Fibroblast of the aortic adventitia (primary cell): ENCODE measurements at places on chromosomes 1 and 21. TPM values are rescaled to one million over a fixed set of nuclear protein-coding genes. Genes with fewer than 3 reads are reported as not detected.

- no peak for DNase-seq
Observed at GRCh38 chr1:33299461-33300155, 21.3 kb downstream of the A3GALT2 start.

Gene AMY1A
- not detected in 2 replicates for total RNA-seq

DNA sequence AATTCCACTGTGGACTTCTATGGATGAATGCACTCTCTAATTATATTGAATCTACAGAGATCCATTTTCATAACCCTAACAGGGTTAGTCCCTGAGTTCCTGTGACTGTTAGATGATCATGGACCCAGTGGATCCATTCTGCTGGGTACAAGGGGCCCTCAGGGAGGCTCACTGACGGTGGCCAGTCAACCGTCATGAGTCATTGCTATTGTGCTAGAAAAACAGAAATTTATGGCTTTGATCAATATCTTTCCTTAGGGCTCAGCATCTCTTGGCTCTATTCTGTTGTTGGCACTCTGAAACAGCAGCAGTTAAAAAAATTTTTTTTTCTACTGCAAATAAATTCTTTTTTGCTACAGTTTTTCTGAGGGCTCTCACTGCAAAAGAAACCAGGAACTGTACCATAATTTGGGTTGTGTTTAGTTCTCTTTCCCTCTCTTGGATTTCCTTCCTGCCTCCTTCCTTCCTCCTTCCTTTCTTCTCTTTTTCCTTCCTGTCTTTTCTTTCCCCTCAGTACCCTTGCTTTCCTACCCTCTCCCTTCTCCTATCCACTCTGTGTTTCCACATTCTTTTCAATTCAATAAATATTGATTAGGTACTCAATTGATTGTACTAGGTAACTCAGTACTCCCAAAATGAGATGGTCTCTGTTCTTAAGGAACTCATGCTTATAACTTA lies 49.5 kb downstream of the UTP25 start:
- DNase-seq, result no peak

GRCh38 chr1:185158800-185159199 lies 1.8 kb downstream of the SWT1 start:
- no peak for DNase-seq

Gene PRKCZ
- 1.6 and 3.5 TPM in 2 replicates for total RNA-seq

Gene RIPK4
- total RNA-seq, result 0.45 TPM in 1 of 2 replicates, not detected in the other

DNA sequence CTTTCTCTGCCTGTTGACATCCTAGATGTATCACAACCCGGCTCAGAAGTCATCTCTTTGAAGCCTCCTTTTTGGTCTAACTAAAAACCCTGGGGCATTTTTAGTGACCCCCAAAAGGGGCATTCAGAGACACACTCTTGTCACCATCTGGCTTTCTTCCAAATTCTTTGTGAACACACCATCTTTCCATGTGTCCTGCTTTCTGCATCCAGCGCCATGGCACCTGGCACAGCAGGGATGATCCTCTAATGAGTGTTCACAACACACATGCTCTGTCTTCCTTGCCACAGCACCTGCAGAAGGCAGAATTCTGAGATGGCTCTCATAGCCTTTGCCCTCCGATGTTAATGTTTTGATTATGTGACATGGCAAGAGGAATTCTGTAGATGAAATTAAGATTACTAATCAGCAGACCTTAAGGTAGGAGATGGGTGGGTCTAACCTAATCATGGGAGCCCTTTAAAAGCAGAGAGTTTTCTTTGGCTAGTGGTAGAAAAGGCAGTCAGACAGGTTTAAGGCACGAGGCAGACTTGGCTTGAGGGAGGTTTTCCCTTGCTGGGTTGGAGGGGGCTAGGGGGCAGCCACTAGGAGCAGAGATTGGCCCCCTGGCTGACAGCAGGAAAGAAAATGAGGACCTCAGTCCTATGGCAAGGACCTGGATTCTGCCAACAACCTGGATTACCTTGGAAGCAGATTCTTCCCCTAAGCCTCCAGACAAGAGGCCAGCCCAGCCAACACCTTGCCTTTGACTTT lies 4.9 kb upstream of the TMEM61 start:
- DNase-seq, result no peak

- peak; percentile 69 for DNase-seq
Observed at GRCh38 chr1:37465593-37466517, 8.5 kb upstream of the ZC3H12A start.

Gene ICOSLG
- 0.09 TPM in 1 of 2 replicates, not detected in the other for total RNA-seq

DNA sequence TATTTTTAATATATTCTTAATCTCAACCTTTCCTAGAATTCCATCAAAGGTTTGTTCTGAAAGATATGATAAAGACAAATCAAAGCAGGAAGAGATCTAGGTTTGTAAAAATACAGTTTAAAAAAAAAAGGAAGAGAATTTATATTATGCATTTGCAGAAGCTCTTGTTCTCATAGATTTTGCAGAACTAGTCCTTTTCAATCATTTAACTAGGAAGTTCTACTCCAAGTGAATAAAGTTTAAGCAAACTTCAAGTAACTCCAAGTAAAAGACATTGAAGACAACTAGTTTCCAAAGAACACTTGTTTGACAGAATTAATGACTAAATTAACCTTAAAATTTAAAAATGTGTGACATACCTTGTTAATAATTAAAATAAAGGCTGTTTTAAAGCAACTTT lies 55.9 kb downstream of the HNRNPR start:
- DNase-seq, result no peak

DNA sequence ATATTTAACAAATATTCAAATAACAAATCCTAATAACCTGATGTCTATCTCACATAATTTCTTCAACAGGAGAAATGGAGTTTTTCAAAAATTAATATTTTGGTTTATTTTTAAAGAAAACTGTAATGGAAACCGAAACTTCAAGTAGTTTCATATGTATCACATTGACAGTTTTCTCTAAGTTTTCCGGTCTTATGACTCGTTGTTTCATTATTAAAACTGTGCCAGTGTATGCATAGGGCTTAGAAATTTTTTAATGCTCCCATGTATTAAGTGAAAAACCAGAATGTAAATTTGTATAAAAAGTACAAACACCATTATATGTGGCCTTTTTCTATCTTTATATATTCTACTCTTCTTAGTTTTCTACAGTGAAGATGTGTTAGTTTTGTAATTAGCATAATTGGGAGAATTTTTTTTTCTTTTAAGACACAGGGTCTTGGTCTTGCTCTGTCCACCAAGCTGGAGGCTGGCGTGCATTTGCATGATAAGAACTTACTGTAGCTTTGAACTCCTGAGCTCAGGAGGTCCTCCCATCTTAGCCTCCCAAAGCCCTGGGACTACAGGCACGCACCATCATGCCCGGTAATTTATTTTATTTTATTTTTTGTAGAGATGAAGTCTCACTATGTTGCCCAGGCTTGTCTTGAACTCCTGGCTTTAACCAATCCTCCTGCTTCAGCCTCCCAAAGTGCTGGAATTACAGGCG lies 43.9 kb upstream of the SAMSN1 start:
- DNase-seq, result no peak

DNA sequence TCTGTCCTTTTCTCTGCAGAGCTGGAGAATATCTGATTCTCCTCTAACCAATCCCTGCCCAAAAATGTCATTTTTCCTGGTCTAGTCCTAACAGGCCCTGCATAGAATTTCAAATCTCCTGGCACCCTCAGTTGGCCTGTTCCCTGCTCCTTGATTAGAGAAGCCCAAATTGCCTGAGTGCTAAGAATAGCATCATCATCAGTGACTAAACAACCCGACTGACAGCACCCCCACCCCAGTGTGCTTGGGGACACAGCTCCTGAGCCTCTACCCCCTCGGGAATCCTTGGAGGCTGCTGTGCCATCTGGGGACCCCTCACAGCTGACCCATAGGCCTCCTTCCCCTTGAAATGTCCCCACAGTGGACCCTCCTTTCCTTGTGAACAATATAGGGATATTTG lies 94.4 kb downstream of the DDX20 start:
- no peak for DNase-seq

- DNase-seq, result no peak
Observed at GRCh38 chr1:108611984-108612383, 48.9 kb downstream of the HENMT1 start.

Gene EDARADD
- total RNA-seq, result not detected in 2 replicates

Gene RHD
- not detected in 2 replicates for total RNA-seq

- peak; percentile 73 for DNase-seq
Observed at GRCh38 chr1:218459450-218459849, 114.3 kb downstream of the TGFB2 start.

DNA sequence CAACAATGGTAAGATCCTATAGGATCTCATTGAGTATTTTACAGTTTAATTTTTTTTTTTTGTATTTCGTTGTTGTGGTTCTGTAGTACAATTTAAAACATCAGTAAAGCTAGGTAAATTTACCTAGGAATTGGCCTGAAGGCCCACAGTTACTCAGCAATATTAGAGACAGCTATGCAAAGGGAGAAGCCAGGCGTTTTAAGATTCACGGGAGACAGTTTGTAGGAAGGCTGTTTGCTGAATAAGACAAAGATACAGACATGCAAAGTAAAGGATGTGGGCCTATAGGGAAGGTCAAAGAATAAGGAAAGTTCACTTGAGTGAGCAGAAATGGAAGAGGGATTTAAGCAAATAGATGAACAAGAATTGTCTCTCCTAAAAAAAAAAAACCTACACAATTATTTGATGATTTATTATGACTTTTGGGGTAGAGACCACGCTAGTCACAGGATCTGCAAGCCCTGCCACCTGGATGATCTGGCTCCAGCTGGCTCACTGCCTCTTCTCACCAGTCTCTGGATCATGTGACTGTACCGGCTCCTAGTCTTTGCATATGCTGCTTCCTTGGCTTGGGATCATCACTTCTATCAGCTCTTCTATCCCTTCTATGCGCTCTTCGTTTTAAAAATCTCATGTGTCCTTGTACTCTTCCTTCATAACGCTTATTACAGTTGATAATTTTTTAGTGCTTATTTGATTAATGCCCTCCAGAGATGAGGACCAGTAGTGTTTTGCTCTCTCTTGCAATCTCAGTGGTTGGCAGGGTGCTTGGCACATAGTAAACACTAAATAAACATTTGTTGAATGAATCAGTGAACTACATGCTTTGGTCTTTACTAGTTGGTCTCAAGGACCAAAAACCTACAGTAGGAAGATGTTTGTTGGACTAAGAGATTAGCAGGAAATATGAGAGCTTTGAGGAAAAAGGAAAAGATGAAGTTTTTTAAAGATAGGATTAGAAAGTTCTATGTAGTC lies 14.1 kb downstream of the DYRK1A start:
- no peak for DNase-seq

DNA sequence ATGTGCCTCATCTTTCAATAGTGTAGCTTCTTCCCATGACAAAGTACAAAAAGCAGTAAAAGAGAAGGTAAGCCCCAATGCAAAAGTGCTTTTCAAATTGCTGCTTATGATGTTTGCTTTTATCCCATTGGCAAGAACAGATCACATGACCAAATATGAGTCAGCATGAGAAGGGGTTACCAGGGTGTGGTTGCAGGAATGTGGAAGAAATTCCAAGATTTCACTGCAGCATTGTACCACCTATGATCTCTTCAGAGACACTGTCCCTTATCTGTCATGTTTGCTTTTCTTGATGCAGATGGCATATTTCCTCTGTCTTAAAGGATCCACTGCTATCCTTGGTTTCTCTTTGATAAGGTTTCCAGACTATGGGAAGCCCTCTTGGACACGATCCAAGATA lies 1006.9 kb upstream of the PRMT6 start:
- DNase-seq, result no peak

Gene MPL
- not detected in 2 replicates for total RNA-seq

- peak; percentile 90 for DNase-seq
Observed at GRCh38 chr1:50968158-50968820, 1.8 kb upstream of the CDKN2C start.

DNA sequence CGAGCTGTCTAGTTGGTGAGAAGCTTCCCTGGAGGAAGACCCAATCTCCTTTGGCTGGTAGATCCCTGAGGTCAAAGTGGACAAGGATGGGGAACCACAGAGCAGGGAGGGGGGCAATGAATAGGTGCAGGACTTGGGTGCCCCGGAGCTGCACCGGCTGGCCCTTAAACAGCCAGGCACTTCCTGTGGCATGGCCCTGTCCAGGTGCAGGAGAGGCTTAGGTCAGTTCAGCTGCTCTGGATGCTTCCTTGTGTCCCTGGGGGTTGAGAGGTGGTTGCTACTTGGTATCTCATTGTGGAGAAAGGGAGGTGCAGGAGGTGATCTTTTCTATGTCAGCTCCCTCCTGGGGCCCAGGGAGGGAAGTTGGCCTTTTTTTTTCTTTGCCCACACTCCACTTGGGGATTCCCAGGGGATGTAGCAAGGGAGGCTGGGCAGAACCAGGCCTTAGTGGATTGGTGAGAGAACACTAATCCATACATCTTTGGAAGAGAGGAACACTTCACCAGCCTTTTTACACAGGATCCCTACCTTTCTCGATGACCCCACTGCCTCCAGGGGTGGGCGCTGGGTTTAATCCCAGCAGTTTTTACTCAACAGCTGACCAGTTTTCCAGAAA lies 1.2 kb upstream of the ST3GAL3 start:
- no peak for DNase-seq

Gene PAQR7
- total RNA-seq, result 2.8 and 6.9 TPM in 2 replicates

- peak; percentile 90 for DNase-seq
Observed at GRCh38 chr1:18926315-18927081, 24.1 kb upstream of the ALDH4A1 start.

Gene LMX1A
- not detected in 2 replicates for total RNA-seq

Gene OSBPL9
- total RNA-seq, result 24.2 and 52.7 TPM in 2 replicates

GRCh38 chr1:65471861-65472332 lies 51.4 kb downstream of the LEPR start:
- peak; percentile 49 for DNase-seq

Gene FCMR
- not detected in 2 replicates for total RNA-seq

DNA sequence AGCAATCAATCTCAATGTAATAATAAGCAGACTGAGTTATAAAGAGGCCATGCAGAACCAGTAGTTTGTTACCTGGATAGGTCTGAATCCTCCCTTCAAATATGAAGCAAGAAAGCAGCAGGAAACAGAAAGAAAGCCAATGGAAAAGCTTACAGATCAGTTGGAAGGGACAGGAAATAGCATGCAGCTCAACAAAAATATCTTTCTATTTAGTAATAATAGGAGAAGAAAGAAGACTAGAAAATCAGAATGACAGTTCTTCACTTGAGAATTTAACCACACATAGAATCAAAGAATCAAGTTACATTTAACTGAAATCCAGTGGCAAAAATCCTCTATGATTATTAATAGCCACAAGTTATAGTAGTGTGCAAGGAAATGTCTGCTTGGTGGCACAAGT lies 194.4 kb downstream of the EIF4G3 start:
- DNase-seq, result peak; percentile 31

DNA sequence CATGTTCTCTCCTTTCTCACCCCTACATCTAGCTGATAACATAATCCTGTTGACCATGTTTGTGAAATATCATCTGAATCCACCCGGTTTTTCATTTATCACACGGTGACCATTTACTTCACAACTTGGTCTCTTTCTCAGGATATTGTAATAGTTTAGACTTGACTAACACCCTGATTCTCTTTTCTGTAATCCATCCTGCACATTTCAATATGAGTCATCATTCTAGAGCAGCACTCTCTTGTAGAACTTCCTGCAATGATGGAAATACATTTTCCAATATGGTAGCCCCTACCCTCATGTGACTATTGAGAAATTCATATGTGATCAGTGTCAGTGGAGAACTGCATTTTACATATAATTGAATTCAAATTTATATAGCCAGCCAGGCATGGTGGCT lies 2.3 kb upstream of the JAM2 start:
- no peak for DNase-seq

- no peak for DNase-seq
Observed at GRCh38 chr1:116971258-116971860, 30.2 kb upstream of the CD101 start.
